ENCODE measurements at places on chromosomes 4 and X.

DNA sequence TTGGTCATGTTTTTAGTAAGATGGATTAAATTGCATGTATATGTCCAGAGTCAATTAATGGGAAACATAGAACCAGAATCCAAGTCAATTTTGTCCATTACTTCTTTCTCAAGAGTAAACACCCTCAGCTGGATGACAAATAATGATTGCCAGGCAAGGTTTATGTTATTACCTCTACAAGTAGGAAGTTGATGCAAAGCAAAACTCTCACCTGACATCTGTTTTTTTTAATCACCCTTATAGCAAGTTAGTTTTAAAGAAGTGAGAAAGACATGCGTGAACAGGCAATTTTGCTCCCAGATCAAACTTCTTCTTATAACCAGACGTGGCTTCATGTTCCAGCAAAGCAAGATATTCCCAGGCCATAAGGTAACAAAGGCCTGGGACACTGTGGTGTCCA is 348.5 kb upstream of the FTHL17 start:
- no peak for DNase-seq

GRCh38 chr4:169136330-169136729 is 126.3 kb upstream of the CBR4 start:
- DNase-seq: no peak

DNA sequence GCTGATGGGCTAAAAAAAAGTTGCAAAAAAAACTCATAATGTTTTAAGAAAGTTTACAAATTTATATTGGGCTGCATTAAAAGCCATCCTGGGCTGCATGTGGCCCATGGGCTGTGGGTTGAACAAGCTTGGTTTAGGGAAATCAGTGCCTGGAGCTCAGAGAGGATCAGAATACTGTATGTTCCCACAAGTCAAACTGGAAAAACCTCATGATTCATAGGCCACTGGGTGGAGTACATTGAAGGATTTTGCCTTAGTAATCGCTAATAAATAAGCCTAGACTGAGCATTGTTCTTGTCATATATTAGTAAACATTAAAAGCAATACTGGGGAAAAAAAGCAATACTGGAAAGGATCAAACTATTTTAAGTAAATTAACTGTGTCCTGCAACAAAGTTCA is 246.3 kb upstream of the TAPT1 start:
- DNase-seq: no peak

- no peak for DNase-seq
These were observed 69.9 kb upstream of the ESX1 start for GRCh38 chrX:104324461-104325212.

DNA sequence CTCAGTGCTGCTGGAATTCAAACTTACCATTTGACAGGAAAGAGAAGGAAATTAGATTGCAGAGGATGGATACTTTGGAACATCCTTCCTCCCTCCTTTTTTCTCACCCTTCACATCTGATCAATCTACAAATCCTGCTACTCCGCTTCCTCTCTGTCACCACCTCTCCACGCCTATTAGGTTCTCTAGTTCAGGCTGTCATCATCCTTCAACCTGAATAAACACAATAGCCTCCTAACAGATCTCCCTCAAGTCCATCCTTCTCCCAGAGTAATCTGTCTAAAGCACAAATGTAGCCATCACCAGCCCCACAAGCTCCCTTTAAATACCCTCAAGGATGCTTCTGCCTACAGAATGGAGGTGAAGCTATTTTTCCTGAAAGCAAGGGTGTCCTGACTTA is 20.0 kb upstream of the SLAIN2 start:
- DNase-seq: no peak

DNA sequence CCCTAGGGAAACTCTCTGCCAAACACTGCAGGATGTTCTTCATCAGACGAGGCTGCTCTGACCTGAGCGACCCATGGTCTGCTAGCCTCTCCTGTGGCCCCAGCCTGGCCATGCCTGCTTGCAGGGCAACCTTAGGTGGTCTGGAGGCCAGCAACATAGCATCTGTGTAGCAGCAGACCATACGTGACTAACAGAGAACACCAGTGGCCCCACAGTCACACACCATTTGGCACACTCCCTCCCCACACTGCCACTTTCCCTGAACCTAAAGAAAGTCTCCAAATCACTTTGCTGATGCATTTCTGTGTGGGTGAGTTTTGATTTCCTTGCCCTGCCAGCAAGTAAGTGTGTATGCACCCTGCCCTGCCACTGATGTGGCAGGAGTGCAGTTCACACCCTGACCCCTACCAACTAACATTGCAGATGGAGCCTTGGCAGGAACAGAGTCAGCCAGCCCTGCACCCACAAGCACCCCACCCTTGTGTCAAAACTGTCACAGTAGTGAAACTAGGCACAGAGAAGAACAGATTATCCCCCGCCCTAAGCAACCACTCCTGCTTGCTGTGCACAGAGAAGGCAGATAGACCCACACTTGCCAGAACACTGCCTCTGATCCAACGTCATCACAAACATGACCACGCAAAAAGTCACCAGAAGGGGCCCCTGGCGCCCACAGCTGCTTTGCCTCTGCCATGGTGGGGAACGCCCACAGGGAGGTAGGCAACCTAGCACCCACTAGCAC is 249.1 kb downstream of the SPIN4 start:
- no peak for DNase-seq

DNA sequence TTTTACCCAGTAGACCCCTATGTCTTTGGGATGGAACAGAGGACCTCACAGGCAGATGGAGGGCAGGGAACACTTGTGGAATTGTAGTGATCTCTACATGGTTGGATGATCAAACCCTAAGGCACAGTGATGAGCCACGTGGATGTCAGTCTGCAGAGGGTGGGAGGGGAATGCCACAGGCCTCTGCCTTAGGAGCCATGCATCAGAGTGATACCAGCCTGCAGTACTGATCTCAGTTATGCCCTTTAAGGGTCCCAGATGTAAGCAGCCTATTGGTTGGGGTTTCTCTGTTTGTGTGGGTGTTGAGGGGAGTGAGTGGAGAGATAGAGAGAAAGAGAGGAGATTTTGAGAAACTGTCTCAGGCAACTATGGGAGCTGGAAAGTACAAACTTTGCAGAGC is 39.9 kb upstream of the XAGE1B start:
- no peak for DNase-seq

GRCh38 chr4:167339781-167340180 is 105.5 kb upstream of the SPOCK3 start:
- DNase-seq: no peak

DNA sequence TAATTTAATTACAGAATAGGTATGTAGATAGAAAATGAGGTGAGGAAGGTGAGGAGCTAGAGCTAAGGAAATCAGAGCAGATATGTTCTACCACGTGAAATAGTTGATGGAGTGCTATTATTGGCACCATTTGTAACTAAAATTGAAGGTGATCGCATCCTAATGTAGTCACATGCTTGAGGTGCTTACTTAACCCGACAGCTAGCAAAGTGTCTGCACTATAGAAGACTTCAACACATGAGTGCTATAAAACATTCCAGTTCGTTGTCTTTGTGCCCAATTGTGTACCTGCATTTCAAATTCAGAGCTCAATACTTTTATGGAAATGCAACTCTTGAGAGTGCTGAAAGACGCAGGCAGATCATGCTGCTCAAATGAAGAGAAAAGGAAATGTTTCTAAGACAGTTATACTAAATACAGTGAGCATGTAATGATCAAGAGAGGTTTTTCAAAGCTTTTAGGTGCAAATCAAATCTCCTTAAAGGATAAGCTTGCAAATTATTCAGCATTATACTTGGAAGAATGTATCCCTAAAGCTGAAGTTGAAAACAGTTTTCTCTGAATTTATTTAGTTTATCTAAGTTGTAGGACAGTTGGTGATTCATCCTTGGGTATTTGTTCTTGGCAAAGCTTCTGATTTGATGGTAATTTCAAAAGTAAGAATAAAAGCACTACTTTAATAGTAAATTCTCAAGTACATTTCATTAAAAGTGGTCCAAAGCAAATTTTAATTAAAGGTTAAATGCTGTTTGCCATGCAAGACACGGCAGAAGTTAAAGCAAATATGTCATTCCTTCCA is 223.9 kb upstream of the EPHA5 start:
- DNase-seq: no peak

DNA sequence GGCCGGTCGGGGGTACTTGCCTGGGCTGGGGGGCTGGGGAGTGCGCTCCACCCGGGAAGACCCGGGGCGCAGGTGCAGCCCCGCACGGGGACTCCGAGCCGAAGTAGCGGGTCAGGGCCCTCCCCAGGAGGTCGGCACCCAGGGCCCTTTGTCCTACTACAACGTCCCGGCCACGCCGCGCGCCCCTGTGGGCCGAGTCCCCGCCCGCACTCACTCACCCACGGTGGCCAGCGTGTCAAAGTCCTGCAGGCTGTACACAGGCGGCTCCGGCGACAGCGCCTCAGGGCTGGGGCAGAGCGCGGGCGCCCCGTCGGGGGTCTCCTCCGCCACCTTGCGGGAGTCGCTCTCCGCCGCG is 602 bp downstream of the PRKX start:
- DNase-seq: no peak

- no peak for DNase-seq
These were observed 550.9 kb upstream of the BOD1L1 start for GRCh38 chr4:14178421-14178820.

DNA sequence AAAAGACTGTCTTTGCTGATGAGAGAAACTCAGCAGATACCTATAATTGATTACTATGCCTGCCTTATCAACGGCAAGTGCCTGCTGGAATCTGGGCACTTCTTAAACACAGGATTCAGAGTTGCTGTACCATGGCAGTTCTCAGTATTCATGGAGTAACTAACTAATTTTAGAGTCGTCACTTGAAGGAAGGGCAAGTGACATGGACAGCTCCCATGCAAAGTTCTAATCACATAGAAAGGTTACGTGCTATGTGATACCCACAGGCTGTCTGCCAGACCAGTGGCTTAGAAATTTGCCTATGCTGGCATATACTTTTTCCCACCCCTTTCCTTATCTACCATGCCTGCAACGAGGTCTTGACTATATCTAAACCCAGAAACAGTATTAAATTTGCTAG is 931.1 kb upstream of the TENM3 start:
- no peak for DNase-seq

DNA sequence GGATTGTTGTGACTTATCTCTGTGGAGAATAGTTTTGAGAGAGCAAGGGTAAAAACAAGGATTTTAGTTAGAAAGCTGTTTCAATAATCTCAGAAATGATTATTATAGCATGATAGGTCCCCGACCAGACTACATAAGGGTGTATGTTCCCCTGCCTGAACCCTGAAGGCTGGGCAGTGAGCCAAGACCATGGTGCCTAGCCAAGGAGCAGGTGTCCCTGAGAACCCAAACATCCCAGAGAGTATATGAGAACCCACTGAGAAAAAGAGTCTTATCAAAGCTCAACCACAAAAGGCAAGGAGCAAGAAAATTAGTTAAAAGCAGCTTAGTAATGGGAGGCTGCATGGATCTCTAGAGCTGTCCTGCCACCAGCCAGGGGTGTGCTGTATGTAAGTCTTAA is 94.9 kb upstream of the UNC5C start:
- no peak for DNase-seq

DNA sequence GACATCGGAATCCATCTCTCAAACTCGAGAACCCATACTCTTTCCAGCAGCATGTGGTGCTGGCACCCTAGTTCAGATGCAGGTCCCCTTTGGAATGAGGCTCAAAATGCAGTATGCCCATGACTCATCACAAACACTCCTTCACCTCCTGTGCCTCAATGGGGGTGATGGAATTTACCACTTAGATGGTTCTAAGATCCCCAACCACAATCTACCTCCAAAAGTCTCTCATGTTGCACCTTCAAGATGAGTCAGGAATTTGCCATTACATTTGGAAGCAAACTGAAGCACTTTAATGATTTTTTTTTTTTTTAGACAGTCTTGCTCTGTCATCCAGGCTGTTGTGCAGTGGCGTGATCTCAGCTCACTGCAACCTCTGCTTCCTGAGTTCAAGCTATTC is 8.5 kb upstream of the MID1 start:
- DNase-seq: no peak

- DNase-seq: no peak
These were observed 1.4 kb downstream of the SPATA4 start for GRCh38 chr4:176193938-176194337.

DNA sequence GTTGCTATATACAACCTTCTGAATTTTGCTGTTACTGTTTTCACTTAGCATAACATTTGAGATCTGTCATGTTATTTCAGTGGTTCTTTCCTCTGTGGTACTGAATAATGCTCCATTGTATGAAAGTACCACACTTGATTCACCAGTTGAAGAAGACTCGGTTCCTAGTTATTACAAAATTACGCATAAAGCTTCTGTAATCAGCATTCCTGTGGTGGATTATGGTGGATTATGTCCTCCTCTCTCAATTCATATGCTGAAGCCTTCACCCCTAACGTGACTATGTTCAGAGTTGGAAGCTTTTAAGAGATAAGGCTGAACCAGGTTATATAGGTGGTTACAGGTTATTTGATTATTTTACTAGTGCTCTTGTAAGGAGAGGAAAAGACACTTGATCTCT is 2143.5 kb upstream of the AGA start:
- no peak for DNase-seq

DNA sequence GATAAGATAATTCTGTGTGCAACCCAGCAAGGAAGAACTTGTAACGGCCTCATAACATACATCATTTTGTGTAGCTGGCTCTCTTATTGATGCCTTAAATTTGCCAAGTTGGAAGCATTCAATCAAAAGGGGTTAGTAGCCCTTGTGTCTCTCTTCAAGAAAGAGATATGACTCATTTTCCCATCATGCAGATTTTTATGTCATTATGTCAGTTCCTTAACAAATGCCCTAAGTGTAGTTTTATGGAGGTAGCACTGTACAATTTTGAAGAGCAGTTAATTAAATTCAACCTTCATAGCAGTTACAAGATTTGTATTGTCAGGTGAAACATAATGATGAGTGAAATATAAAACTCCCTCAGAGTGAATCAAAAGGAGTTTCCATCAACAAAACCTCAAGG is 215.6 kb downstream of the GRIA3 start:
- DNase-seq: no peak

- DNase-seq: no peak
These were observed 206.7 kb downstream of the RASL11B start for GRCh38 chr4:53068755-53069330.

- DNase-seq: no peak
These were observed 588 bp downstream of the ART3 start for GRCh38 chr4:76074993-76075600.

DNA sequence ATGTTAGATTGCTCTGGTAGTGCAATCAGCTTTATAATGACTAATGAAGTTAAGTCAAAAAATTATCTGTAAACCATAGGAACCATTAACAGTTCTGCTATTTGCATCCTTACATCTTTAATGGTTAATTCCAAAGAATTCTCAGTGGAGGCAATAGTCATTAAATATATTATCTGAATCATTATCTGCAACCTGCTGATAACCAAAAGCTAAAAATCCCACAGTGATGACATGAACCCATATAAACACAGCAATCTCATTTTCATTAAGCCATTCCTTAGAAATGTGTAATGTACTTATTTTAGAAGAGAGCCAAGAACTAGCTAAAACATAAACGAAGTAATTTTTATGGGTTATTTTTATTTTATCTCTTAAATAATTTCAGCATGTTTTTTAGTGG is 60.2 kb downstream of the MAGEB16 start:
- no peak for DNase-seq

- no peak for DNase-seq
These were observed 116.1 kb downstream of the PDLIM5 start for GRCh38 chr4:94567811-94568210.
